ENCODE measurements at places on chromosomes 4 and X.

DNA sequence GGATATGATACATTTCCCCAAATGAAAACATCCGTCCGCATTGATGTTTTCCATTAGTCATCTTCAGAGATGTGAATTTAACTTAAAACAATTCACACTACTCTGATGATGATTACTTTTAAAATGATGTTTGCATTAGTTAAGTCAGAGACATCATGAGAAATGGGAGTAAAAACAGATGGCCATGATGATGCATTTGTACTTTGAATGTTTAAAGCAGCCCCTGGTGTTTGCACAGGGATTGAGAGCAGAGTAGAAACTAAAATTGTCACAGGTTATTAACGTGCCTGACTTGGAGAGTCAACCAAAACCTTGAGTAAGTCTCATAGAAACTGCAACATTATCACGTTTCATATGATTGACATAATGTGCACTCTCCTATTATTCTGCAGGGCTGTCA, 117.2 kb downstream of the CFAP299 start:
- no peak for DNase-seq

DNA sequence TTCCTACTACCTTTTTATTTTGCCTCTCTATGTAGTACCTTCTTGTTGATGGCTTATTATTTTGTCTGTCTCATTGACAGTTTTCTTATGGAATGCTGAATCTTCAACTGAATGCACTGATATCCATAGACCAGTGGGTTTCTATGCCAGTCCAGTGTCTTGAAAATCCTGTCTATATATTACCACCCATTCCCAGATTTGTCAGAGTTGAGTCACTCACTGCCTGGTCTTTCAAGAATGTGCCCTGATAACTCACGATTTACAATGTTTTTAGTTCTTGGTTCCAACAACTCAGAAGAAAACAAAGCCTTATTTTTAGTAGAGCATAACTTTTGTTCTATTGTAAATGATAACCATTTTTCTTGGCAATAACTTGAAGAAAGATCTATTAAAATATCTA, 606.0 kb upstream of the PITX2 start:
- DNase-seq, result no peak

GRCh38 chr4:169658975-169659715, 38.8 kb downstream of the CLCN3 start:
- DNase-seq, result no peak

- no peak for DNase-seq
Measured at GRCh38 chr4:3231471-3231870, 17.5 kb upstream of the MSANTD1 start.

DNA sequence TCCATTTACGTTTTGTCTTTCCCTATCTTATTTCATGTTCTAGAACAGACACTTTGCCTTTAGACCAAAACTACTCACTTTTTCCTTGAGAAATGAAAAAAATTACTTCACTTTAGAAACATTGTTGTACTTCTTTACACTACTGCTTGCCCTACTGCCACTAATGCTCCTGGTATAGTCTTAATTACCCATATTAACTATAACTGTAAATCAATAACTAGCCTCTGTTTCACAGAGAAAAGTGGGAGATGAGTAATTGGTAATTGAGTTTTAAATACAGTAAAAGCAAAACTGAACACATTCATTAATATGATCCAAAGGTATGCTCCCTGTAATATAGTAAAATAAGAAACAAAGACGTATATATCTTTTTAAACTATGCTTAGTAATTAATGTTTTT, 111.1 kb upstream of the JADE1 start:
- no peak for DNase-seq

DNA sequence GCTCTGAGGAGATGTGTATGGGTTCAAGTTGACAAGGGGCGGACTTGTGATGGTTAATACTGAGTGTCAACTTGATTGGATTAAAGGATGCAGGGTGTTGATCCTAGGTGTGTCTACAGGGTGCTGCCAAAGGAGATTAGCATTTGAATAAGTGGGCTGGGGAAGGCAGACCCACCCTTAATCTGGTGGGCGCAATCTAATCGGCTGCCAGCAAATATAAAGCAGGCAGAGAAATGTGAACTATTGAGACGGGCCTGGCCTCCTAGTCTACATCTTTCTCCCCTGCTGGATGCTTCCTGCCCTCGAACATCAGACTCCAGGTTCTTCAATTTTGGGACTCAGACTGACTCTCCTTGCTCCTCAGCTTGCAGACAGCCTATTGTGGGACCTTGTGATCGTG, 26.7 kb upstream of the SMIM10L2A start:
- no peak for DNase-seq

- DNase-seq, result no peak
Measured at GRCh38 chrX:129544780-129545179, 4.7 kb downstream of the OCRL start.

GRCh38 chr4:128379860-128380259, 92.2 kb upstream of the PGRMC2 start:
- no peak for DNase-seq

DNA sequence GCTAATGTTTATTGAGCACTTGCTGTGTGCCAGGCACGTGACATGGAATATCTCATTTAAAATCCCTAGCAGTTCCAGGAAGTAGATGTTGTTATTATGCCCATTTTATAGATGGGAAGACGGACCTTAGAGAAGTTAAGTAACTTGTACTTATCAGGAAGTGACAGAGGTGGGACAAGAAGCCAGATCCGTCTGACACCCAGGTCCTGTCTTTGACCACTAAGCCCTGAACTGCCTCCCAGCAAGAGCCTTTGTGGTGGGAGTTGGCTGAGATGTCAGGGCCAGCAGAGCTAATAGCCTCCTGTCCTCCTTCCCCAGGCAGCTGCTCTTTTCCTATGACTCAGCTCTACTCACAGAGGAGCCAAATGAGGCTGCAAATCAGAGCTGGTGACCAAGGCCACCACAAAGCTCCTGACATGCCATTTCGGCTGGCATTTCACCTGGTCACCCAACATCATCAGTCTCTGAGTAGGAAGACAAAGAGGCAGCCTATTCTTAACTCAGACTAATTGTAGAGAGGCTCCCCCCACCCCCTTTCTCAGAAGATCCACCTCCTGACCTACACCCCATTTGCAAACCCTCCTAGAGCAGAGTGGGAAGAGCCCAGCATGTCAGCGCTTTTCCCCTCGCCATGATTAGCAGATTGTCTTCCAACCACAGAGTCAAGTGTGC, 175.1 kb upstream of the KIT start:
- DNase-seq, result no peak

DNA sequence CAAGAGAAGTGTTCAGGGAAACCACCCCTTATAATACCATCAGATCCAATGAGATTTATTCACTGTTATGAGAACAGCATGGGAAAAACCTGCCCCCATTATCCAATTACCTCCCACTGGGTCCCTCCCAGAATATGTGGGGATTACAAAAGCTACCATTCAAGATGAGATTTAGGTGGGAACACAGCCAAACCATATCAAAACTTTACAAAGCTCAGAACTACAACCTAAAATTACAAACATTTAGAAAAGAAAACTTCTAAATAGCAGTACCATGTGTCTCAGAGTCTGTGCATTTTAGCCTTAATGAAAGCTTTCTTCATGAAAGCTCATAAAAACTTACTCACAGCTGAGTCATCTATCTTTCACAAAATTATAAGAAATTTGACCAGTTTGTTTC, 1442.8 kb upstream of the PCDH7 start:
- no peak for DNase-seq

DNA sequence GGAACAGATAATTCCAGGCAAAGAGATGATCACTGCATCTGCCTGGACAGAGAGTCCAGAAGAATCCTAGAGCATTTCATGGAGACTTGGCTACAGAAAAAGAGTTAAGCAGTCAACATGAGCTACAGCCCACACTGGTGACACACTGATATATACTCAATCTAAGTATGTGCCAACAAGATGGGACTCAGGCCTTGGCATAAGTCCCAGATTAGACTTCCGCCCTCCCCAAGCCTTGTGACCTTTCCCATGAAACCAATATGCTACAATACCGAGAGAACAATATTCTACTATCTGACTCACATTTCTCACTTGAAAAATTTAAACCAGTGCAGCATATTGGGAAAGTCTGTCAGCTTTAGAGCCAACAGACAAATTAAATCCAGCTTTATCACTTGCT, 65.7 kb upstream of the SLITRK2 start:
- no peak for DNase-seq

DNA sequence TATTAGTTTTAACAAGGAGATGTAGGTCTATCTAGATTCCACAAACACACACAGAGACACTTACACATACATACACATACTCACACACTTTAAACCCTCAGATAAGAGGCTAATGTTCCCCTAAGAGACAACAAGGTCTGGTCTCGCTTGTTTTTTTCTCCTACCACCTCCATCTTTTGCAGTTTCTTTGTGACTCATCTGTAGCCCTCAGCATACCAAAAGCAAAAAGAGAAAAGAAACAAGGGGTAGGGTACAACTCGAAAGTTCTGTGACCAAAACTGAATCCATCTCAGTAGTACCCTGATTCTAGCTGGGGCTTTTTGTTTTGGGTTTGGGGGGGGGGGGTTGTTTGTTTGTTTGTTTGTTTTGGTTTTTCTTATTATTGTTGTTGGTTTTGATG, 12.2 kb upstream of the EXOSC9 start:
- no peak for DNase-seq

GRCh38 chr4:5870701-5871100, 22.2 kb downstream of the CRMP1 start:
- DNase-seq, result no peak

- DNase-seq, result no peak
Measured at GRCh38 chr4:17327591-17327990, 184.3 kb downstream of the QDPR start.

- no peak for DNase-seq
Measured at GRCh38 chr4:74181219-74181618, 23.3 kb downstream of the MTHFD2L start.

GRCh38 chr4:89172865-89173264, 61.5 kb downstream of the TIGD2 start:
- DNase-seq, result no peak

GRCh38 chr4:101345271-101345595, 2.1 kb downstream of the PPP3CA start:
- DNase-seq, result no peak

DNA sequence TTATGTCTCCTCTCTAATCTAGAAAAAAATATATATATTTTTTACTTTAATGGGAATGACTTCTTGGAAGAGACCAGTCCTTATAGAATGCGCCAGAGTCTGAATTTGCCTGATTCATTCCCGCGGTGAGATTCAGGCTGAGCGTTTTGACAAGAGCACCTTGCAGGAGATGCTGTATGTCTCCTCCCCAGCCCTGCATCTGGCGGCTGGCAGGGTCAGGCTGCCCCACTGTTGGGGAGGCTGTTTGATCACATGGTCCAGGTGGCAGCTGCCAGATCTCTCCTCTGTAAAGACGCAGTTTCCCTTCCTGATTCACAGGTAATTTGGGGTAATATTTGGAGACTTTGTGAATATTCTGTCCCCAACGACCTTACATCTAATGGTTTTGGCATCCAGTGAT, 9.7 kb downstream of the PDZD4 start:
- no peak for DNase-seq

DNA sequence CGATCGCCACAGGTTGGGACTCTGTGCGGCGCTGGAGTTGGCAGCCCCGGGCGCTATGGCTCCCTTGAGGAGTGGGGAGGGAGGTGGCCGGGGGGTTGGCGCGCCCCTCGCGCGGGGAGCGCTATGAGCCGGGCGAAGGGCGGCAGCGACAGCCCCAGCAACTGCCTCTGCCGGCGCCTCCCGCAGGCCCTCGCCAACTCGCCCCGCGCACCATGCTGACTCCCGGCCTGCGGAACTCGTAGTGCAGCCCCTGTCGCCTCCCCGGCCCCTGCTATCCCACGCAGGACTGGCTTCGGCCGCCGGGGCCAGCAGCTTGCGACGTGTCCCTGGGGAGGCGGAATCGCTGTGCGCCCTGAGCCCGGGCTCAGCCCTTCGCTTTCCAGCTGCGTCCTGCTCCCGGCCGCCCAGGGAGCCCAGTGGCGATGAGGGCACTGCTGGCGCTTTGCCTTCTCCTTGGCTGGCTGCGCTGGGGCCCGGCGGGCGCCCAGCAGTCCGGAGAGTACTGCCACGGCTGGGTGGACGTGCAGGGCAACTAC, 415 bp downstream of the SHISA3 start:
- no peak for DNase-seq

GRCh38 chrX:134075894-134076718, 90.7 kb upstream of the GPC3 start:
- no peak for DNase-seq

DNA sequence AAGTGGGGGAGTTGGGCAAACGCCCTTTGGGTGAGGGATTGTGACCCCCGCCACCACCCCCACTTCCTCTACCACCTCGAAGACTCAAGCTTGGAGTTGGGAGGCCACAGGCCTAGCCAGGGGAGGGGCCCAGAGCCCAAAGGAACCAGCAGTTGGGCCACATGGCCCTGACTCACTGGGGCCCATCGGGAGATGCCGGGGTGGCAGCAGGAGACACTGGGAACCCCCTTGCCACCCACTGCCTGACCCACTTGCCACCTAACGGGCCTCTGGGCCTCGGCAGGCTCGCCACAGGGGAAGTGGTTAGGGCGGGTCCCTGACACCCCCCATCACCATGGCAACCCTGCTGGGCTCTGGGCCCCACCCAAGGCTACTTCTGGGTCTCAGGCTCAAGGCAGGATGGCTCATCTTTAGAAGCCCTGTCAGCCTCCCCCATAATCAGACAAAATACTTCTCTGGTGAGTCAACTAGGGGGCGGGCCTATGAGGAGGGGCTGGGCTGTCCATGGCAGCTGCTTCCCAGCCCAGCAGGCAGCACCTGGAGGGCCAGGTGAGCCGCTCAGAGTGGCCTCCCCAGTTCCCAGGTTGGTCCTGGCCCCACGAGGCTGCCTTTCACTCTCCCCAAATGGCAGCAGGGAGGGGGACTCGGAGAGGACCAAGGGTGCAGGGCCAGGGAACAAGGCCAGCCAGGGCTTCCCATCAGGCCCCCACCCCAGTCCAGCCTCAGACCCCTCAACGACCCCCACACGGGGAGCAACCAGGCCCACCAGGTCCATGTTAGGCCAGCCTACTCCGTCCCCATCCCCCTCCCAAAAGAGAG, 5.6 kb downstream of the FLNA start:
- peak; percentile 79 for DNase-seq

- no peak for DNase-seq
Measured at GRCh38 chr4:119025420-119025819, 110.2 kb upstream of the MYOZ2 start.

DNA sequence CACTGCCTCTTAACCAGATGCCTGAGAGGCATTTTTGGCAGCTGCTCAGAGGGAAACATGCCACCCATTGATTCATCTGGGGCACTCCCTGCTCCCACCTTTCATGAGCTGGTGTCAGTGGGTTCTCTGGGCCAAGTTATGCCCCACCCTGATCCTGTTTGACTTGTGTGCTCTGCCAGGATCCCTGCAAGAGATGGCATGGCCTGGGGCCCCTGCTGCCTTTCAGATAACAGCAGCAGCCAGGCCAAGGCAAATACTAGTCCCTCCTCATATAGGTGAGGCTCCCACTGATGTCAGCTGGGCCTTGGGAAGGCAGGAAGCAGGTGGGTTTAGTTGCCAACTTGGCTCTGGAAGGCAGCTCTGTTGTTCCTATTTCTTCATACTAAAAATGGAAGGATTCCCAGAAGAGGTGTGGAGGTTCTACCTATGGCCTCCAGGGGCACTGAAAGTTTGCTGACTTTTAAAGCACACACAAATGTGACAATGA, 192.9 kb upstream of the RBPJ start:
- no peak for DNase-seq

Data from activated T-cell treated with anti-CD3 and anti-CD28 coated beads for 1 hour (primary cell).